ENCODE measurements at places on chromosomes 7 and 10.

- DNase-seq = no peak
Measured at GRCh38 chr7:11726001-11726793, 105.8 kb downstream of the THSD7A start.

- no peak for DNase-seq
Measured at GRCh38 chr7:25515633-25516275, 287.5 kb upstream of the NPVF start.

DNA sequence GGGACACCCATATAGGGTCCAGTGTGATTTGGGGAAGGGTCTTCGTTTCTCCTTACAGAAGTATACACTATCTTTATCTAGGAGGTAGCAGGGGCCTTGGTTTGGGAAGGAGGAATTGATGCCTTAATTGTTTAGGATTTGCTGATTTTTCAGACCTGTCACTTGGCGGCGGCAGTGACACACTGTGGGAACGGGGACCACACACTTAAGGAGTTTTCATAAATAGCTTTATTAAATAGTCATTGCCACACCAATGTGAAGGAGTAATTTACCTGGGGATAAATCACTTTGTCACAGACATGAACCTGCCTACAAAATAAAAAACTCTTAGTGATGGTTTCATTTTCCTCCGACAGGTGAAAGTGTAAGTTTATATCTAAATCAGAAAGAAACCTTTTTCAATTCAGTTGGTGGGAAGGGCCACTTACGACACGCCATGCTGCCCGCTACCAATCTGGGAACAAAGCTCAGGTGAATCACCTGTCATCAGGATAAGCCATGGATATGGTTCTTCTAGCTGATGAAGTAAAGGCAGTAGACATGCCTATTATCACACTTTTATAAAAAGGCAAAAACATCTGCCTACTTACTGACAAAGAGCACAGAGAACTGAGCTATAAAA, 12.3 kb upstream of the ENO4 start:
- no peak for DNase-seq

DNA sequence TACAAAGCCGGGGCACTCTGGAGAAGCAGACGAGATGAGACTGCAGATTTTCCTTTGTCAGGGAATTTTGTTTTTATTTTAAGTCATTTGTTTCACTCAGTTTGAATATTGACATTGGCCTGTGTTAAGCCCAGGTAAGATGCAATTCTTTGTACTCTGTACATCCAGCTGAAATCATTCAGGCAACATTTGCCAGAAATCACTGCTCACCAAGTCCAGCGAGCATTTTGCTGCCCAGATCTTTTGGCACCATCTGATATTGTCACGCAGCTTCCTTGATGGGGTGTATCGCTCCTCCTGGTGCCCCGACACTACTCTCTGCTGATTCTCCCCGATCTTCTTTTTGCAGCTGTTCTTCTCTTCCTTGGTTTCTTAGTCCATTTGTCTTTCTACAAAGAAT, 261.7 kb downstream of the GALNT17 start:
- no peak for DNase-seq

- DNase-seq = no peak
Measured at GRCh38 chr7:98760201-98760651, 109.6 kb downstream of the TMEM130 start.

DNA sequence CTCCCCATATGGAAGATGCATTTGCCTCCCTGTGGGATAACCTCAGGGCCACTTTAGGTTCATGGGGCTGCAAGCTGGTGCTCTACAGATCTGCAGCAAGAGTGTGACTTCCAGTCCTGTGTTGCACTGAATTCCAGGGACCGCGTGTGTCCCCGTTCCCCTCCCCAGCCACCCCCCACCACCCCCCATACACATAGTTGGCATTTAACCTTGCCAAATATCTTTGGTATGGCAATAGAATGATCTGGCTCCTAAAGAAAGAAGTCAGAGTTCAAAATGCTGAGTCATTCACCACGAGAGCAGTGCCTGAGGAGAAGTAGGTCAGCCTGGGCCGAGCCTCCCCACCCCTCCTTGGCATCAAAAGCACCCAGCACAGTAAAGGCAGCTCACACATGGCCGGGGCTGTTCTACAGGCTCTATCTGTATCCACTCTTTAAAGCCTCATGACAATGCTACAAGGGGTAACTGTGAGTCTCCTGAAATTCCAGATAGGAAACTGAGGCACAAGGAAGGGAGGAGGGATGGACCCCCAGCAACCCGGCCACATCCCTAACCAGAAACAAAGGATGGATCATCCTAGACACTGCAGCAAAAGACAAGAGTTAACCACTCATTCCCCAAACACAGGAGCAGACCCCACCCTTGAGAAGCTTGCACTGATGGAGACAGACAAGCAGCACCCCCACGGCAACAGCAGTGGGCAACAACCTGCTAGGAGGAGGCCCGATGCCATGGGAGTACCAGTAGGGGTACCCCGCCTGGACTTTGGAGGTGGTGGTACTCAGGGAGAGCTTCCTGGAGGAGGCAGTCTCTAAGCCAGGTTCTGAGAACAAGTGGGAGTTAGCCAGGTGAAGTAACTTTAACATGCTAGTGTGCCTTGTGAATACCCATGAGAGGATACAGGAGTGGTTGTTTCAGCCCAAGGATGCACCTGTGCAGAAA, 70.3 kb upstream of the NANOS1 start:
- DNase-seq = no peak

- no peak for DNase-seq
Measured at GRCh38 chr7:45575501-45576248, 1.5 kb downstream of the ADCY1 start.

DNA sequence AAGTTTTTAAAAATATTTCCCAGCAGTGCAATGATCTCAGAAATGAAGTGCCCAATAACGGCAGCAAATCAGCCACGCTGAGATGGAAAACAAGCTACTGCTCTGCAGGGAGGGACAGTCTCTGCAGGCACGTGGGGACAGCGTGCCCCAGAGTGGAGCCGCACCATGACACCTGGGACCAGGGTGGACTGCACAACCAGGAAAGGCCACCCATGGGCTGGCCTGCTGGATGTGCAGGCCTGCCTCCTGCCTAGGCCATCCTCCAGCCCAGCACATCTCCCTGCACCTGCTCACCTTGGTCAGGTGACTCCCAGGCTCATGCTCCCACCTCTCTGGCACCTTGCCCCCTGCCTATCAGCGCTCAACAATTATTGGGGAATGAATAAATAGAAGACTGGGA, 80.4 kb downstream of the VSTM4 start:
- no peak for DNase-seq

DNA sequence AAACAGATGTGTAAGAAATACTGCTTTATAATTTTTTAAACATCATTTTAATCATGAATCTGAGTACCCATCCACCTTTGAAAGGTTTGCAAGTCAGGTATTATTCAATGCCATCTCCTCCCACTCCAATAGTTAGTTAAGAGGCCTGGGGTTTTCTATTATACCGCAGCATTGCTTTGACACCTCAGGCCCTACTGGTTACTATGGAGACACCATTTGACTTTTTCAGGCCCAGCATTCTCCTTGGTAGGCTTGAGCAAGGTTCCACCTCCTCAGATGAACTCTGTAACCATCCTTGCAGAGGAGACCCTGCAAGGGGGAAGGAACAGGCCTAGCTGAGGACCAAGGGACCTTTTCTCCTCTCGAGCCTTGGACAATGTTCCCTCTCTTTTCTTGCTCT, 326.9 kb upstream of the NPSR1 start:
- DNase-seq = no peak

DNA sequence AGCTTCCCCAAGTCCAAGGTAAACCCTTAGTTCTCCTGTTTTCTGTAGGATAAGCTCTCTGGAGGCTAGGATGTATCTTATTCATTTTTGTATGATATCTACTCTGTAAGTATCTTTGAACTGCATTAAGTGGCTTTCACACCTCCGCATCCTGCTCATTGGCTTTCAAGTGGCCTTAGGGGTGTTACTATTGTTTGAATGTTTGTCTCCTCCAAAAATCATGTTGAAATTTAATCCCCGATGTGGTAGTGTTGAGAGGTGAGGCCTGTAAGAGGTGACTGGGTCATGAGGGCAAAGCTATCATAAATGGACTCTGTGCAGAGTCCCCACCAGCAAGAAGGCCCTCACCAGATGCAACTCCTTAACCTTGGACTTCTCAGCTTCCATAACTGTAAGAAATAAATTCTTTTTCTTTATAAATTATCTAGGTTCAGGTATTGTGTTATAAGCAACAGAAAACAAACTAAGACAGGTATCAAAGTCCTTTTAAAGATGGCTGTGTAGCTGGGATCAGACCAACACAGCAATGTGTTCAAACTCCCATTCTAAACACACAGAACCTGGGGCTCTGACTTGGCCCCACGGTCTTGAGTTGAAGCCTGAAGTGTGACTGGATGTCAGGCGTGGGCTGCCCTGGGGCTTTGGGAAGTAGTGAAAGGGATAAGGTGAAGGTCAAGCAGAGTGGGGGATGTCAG, 25.9 kb downstream of the TBXAS1 start:
- no peak for DNase-seq

GRCh38 chr7:74519395-74519794, 65.7 kb downstream of the GTF2IRD1 start:
- DNase-seq = no peak

GRCh38 chr10:130921461-130921860, 390.1 kb downstream of the TCERG1L start:
- no peak for DNase-seq

DNA sequence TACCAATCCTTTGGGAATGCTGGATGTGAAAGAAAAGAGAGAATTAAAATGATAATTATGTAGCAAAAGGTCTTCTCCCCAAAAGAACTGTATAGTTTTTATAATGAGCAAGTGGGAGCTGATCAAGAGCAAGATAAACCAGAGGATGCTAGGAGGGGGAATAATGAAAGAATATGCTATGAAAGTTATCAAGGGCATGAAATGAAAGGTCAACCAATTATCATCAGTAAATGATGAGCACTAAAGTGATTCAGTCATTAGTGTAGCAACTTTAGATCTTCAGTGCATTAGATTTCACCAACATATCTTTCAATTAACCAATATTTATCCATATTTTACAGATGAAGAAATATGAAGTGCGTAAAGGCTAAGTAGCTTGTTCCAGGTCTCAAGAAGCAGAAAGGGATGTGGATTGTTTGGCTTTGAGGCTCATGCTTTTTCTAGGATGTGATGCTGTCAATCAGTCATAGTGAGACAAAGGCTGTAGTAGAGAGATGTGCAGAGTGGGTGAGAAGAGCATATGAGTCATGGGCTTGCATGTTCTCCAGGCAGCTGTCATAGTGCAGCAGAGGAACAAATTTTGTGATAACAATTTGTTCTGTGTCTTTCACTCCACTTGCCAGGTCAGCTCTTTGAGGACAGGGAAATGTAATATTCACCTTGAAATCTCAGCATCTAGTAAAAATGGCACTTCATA, 5.7 kb upstream of the OR2F2 start:
- DNase-seq = no peak

GRCh38 chr7:56125831-56126230, 9.6 kb upstream of the NUPR2 start:
- no peak for DNase-seq

DNA sequence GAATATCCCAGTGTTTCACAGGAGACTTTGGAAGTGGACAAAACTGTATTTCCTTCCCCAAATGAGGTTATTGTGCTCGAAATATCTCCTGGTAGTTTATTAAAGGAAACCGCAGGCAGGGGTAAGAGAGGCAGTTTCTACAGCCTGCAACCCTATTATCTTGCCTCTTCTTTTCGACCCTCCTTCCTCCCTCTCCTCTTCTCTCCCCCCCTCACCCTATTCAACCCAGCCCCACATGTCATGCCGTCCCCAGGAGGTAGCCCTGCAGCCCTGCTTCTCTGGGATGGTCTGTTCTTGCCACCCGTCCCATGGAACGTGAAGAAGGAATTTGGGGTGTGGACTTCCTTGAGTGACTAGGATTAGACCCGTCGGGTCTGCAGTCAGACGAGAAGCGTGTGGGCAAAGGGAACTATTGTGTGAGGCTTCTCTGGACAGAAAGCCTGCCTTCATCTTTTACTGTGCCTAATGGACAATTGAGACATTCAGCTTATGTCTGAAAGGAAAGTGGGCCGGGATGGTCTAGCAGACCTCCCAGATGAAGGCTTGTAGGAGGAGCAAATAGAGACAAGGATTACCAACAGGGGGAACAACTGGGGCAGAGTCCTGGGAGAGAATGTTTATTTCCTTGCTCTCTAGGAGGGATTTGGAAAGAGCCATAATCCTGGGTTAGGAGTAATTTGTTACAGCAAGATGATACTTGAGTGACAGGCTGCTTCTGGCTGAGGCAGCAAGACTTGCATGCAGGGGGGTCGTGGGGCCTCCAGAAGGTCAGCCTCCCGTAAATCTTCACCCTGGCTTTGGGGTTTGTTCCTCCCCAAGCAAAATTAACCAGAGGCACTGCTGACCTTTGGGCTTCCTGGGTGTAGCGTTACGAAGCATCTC, 77.8 kb downstream of the TCF7L2 start:
- no peak for DNase-seq

GRCh38 chr10:60497364-60497763, 107.7 kb upstream of the ANK3 start:
- DNase-seq = no peak

DNA sequence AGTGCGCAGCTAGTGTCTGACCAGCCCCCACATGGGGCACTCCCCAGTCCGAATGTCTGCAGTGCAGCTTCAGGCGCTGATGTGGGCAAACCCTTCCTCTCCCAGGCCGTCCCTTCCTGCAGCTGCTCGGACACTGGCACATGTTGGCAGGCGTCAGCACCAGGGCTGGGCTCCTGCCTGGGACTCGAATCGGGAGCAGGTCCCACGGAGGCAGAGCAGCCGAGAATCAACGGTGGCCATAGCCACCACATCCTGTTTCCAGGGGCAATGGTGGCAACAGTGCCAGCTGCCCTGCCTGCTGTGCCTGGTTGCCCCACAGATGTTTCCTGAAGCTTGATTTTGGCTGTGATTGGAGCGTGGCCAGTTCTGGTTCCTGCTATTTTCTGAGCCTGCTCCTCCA, 65.8 kb downstream of the MGMT start:
- no peak for DNase-seq

DNA sequence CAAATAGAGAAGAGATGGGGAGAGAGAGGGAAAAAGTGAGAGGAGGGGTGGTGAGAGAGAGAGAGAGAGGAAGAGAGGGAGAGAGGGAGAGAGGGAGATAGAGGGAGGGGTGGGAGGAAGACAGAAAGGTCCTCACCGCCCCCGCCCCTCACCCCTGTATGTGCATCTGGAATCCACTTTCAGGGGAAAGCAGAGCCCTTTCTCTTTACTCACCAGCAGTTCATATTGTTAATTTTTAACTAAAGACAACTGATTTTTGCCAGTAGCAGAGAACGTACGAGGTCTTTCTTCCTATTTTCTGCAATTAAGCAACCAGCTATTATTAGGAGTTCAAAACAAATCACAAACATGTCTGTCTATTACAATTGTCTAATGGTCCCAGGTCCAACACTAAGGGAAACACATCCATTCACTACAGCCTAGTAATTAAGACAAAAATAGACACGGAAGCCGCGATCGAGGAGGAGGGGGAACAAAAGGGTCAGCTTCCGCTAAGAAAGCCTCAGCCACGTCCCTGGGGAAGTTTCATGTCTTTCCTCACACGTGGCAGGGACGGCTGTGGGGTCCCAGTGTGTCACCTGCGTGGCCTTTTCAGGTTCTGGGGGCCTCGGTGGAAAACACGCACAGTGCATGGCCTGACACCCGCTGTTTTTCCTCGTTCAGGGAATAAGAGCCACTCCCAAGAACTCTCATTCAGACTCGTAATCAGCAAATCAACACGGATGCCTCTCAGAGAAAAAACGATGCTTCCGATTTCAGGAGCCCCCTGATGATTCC, 572.0 kb downstream of the PTPRN2 start:
- DNase-seq = no peak

Measured in T-helper 2 cell (primary cell).